ENCODE measurements at places on chromosomes 1 and 21.

- no peak for DNase-seq
These were observed 7.2 kb downstream of the PANK4 start for GRCh38 chr1:2519029-2519685.

DNA sequence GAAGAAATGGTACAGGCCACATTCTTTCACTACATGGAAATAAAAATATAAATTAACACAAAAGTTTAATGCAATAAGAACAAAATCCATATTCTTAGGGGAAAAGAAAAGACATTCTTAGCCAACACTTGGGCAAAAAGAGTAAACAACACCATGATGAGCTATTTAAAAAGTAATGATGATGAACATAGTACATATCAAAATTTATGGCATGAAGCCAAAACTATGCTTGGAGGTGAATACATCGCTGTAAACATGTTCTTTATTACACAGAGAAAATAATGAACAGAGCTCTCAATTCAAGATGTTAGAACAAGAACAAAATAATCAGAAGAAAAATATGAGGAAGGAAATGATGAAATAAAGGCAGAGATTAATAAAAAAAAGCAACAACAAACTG lies 158.2 kb downstream of the ZSCAN20 start:
- DNase-seq: no peak

DNA sequence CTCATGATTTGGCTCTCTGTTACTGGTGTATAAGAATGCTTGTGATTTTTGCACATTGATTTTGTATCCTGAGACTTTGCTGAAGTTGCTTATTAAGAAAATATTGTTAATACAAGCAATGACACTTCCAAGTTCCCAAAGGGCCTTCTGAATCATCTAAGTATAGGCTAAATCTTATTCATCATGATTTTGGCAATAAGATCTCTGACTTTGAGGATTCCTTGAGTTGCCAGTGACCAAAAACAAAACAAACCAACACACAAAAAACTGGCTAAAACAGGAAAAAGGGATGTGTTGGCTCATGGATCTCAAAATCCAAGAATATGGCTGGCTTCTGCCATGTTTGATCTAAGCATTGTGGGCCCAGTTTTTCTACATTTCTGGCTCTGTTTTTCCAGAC lies 163.4 kb downstream of the HHIPL2 start:
- no peak for DNase-seq

DNA sequence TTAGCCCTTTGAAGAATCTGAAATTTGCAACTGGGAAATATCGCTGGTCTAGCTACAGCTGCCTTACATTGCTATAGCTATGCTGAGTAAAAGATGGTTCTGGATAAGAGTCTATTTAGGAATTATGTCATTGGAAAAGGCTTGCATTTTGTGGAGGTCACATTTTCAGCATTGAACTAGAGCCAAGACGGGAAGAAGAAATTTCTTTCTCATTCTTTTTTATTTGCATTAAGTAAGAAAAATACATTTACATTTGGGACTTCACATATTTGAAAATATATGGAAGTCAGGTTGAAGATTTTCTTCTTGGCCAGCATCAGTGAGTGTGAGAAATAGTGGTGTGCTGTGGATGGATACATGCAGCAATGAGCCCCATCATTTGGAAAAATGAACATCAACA lies 291.6 kb downstream of the PTBP2 start:
- no peak for DNase-seq

DNA sequence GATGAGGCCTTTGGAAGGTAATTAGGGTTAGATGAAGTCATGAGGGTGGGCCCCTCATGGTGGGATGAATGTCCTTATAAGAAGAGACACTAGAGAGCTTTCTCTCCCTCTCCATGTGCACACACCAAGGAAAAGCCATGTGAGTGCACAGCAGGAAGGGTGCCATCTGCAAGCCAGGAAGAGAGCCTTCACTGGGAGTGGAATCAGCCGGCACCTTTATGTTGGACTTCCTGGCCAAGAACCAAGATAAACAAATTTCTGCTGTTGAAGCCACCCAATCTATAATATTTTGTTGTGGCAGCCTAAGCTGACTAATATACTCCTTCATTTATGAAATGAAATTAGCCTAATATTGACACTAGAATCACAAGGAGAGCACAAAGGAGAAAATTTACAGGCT lies 38.2 kb upstream of the PKP1 start:
- no peak for DNase-seq

- DNase-seq: no peak
These were observed 6.7 kb upstream of the ARF1 start for GRCh38 chr1:228075801-228076271.

GRCh38 chr1:157137408-157138219 lies 581 bp downstream of the ETV3 start:
- DNase-seq: peak; percentile 27

DNA sequence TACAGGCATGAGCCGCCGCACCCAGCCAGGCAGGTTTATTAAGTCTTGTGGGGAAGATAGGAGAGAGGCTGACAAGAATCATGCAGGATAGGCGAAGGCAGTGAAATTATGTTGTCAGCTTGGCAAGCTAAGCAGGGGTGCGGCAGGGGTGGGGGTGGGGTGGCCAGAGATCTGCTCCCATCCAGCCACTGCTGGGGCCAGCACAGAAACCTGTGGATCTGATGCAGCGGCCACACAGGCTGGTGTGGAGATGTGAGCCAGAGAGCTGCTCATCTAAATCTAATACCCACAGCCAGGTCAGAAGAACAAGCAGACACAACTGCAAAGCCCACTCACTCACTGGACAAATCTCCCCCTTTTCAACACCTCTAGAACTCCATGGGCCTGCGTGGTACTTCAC lies 68.7 kb downstream of the KCTD3 start:
- no peak for DNase-seq

- DNase-seq: peak; percentile 85
These were observed 246.5 kb upstream of the USP25 start for GRCh38 chr21:15483138-15483780.

DNA sequence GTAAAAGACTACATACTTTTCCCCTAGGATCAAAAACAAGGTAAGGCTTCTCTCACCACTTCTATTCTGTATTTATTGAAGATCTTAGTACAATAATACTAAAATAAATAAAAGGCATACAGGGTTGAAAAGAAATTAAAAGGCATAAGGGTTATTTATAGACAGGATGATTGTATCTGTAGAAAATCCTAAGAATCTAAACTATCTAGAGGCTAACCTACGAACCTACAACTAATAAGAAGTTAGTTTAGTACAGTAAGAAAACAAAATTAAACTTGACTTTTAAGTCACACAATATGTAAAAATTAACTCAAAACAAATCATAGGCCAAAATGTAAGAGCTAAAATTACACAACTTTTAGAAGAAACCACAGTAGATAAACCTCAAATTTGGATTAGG lies 50.4 kb upstream of the ADAM30 start:
- no peak for DNase-seq

- DNase-seq: no peak
These were observed 34.7 kb upstream of the RGL1 start for GRCh38 chr1:183769956-183770815.

DNA sequence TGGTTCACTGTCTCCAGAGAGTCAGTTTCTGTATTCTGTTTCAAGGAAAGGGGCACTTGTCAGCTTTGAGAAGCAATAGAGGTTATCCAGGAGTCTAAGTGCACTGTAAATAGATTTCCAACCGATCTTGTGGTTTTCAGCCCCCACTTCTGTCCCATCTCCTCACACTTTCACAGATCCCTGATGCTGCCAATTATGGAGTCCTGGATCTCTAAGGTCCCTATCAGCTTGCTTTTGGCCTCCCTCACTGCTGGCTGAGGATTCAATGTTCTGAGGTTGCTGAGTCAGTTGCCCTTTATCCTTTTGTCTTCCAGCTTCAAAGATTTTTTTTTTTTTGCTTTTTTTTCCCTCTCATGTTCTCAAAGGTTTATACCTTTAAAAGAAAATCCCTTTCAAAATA lies 98.4 kb downstream of the DIRAS3 start:
- DNase-seq: no peak

DNA sequence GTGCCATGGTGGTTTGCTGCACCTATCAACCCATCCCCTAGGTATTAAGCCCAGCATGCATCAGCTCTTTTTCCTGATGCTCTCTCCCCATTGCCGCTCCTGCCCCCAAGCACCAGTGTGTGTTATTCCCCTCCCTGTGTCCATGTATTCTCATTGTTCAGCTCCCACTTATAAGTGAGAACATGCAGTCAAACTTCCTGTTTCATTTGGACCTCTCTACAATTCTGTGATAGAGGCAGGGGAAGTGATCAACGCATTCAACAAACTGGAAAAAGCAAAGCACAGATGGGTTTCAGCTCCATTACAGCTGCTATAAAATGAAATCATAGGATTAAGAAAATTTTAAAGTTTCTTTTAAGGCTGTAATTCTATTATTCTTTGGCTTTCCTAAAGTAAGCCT lies 23.3 kb upstream of the CD55 start:
- DNase-seq: no peak

DNA sequence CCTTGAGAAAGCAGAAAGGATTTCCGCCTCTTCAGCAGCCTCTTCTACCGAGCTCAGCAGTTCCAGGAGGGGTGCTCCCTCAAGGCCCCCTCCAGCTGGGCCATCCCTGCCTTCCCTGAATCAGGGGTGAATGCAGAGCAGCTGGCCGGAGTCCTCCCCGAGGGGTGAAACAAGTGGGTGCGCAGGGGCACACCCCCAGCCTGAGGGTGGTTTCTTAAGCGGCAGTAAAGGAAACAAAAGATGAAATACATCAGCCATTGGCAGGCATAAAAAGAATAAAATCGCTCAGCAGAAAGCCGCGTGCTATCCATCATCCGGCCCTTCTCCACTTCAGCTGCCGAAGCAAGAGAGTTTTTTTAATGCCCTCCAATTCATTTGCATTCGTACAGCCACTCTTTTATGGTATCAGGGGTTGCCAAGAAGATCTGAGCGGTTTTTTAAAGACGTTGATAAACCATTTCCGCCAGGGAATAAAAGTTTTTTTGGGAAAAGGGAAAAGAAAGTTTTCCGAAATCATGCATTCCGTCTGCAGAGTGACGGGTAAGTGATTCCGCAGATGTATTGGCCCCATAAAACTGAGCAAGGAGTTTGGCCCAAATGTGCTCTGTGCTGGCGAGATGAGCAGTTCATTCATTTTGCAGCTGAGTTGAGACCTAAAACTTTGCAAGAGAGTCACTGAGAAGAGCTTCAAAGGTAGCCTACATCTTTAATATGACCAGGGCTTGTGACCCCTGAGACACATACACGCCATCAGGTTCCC lies 73.7 kb upstream of the ZC3H12A start:
- DNase-seq: no peak

- no peak for DNase-seq
These were observed 56.7 kb downstream of the GADD45A start for GRCh38 chr1:67741736-67742135.

GRCh38 chr1:149917571-149918144 lies at the start of gene SV2A:
SV2A (minus strand) TSS chr1:149917844; CDS start chr1:149913840, 4,004 bp downstream.
- peak; percentile 76 for DNase-seq

DNA sequence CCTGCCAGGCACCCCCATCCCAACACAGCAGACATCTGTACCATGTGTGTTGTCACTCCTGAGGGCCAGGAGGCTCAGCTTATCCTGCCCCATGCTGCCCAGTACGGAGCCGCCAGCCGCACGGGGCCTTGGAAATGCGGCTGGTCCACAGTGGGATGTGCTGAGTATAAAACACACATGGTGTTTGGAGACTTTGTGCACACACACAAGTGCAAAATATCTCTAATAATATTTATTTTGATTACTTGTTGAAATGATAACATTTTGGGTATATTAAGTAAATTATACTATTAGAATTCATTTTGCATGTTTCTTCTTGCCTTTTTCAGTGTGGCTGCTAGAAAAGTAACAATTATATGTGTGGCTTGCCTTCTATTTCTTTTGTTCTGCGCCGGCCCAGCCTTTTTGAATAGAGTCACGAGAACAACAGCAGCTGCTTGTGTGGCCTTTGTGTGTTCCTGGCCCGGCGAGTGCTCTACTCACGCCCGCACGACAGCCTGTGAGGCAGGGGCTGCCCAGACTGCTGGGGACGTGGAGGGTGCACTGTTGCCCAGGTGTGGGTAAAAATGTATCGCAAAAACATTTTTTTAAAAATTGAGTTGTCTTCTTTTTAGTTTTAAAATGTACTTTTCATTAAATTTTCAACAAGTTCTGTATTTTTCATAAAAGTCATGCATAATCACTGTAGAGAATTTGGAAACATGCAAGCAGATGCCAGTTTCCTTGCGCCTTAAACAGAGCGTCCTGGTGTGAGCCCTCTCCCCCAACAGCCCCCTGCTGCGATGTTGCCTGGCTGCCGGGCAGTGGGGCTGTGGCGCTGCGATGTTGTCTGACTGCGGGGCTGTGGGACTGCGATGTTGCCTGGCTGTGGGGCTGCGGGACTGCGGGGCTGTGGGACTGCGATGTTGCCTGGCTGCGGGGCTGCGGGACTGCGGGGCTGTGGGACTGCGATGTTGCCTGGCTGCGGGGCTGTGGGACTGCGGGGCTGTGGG lies 35.5 kb downstream of the COQ8A start:
- no peak for DNase-seq

GRCh38 chr1:244862354-244862698 lies 2.0 kb downstream of the HNRNPU start:
- DNase-seq: no peak

DNA sequence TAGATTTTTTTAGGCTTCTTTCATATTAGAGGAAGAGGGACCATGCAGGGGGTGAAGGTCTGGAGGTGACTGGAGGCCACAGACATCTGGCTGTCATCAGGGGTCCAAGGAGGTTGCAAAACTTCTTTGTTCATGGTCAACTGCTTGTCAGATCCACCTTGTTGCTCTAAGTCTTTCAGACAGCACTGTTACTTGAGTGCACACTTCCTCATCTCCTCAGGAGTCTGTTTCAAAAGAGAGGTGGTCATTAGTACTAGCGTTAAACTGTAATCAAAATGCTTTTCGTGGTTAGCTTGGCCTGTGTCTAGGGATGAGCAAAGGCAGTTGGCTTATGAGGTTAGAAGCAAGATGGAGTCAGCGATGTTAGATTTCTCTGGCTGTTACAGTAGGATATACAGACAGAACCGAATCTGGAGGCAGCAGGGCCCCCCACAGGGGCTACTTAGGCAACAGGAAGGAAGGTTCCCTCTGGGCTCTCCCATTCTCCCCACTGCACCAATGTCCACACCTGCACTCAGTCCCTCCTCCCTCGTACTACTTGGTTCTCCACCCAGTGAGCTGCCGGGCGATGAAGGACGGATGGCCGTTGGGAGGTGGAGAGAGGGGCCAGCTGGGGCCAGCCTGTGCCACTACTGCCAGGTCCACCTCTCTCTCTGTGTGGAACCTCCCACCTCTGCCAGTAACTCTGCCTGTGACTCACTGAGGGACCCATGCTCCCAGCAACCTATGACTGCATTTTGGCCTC lies 57.2 kb downstream of the TOR1AIP2 start:
- DNase-seq: no peak

DNA sequence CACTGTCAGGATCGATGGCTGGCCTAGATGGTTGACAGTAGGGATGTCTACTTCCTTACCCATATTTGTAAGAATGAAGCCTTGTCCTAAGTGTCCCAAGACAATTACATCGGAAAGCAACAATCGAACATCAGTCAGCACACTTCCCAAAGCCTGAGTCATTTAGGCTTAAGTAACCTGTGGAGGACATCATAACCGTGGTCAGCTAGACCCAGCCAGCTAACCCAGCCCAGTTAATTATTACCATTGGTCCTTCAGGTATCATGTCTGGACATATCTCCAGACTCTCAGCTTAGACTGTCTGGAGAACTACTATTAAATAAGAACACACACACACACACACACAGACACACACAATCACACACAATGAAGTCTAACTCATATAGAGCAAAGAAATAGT lies 264.7 kb downstream of the TRABD2B start:
- no peak for DNase-seq

- no peak for DNase-seq
These were observed 76.2 kb downstream of the DPYD start for GRCh38 chr1:97844552-97845089.

Measured in CD4-positive, alpha-beta T cell treated with Interleukin-17A for 4 hours (primary cell).